Hematopoietic multipotent progenitor cell treated with erythropoietin and hydrocortisone succinate and interleukin-3 and kit ligand, for 15 days (in vitro differentiated cells): ENCODE measurements at places on chromosomes 12 and 14.
A peak's percentile ranks its signal among the peaks of the same experiment; 100 is the strongest.

DNA sequence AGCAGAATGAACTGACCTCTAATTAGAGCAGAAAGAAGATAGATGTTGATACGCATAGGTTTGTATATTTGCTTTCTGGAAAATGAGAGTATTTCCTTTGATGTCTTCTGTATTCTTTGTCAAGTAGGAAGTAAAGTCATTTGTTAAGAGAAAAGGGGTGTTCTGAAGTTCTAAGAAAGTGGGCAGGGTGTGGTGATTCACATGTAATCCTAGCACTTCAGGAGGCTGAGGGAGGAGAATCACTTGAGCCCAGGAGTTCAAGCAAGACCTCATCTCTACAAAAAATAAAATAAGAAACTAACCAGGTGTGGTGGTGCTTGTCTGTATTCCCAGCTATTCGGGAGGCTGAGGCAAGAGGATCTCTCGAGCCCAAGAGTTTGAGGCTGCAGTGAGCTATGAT lies 2.8 kb downstream of the RHNO1 start:
- DNase-seq: peak; percentile 83

DNA sequence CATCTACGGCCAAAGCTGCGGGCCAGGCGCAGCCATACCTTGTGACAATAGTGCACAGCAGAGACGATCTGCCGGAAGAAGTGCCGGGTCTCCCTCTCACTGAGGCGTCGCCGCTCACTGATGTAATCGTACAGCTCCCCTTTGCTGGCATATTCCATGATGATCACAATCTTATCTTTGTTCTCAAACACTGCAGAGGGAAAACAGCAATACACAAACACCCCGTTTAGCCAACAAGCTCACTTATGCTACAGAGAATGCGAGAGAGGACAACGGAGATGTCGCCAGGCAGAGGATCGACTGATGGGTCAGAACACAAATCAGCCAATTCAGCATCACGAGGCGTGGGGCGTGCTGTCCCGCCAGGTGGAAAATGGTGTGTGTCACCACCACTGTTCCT lies 52.1 kb downstream of the NUAK1 start:
- DNase-seq: no peak

GRCh38 chr12:53391724-53392123 lies 11.7 kb downstream of the SP1 start:
- DNase-seq: no peak

- no peak for DNase-seq
Measured at GRCh38 chr14:104690861-104691455, 1.5 kb downstream of the INF2 start.
